ENCODE measurements at places on chromosomes 3 and 15. TPM values are rescaled to one million over a fixed set of nuclear protein-coding genes. Genes with fewer than 3 reads are reported as not detected.

GRCh38 chr3:71078723-71079525 is 504.6 kb downstream of the FOXP1 start:
- H3K36me3 ChIP-seq: no peaks in the 10 kb centered on the region
- H3K27ac ChIP-seq: no peak overlapping the region
- no peak for DNase-seq
- no peaks in the 10 kb centered on the region for H3K4me1 ChIP-seq
- peaks cover 1% of the 10 kb centered on the region for H3K27me3 ChIP-seq
- no peak overlapping the region for H3K4me3 ChIP-seq

- no peaks in the 10 kb centered on the region for H3K4me1 ChIP-seq
- no peak for DNase-seq
- no peaks in the 10 kb centered on the region for H3K27me3 ChIP-seq
- H3K4me3 ChIP-seq: no peak overlapping the region
- no peak overlapping the region for H3K27ac ChIP-seq
Observed at GRCh38 chr3:115581362-115582135, 41.8 kb upstream of the GAP43 start.

- DNase-seq: no peak
- H3K27me3 ChIP-seq: no peaks in the 10 kb centered on the region
- no peak overlapping the region for H3K27ac ChIP-seq
- H3K4me1 ChIP-seq: no peaks in the 10 kb centered on the region
Observed at GRCh38 chr3:32048487-32049182, 57.8 kb upstream of the GPD1L start.

DNA sequence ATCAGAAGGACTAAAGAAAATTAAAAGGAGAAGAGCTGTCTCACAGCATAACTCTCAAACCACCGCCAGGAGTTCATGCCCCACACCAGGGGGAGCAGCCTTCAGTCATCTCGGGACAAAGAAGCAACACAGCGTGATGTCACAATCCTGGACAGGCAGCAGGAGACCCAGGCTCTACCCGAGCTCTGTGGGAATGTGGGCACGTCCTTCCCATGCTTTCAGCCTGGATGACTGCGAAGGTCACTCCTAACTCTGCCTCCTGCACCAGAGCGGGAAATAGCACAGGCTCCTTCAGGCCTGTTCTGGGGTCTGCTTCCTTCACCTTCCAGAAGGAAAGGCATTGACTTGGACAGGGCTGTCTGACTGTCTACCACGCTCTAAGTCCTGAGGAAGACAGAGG is 31.3 kb downstream of the NOX5 start:
- H3K27ac ChIP-seq: no peak overlapping the region
- no peaks in the 10 kb centered on the region for H3K36me3 ChIP-seq
- no peak for DNase-seq
- no peaks in the 10 kb centered on the region for H3K27me3 ChIP-seq
- H3K4me3 ChIP-seq: no peak overlapping the region

GRCh38 chr15:22952796-22953579 is 27.2 kb downstream of the CYFIP1 start:
- no peak overlapping the region for H3K4me3 ChIP-seq
- DNase-seq: peak; percentile 27
- no peak overlapping the region for H3K27ac ChIP-seq
- H3K36me3 ChIP-seq: no peaks in the 10 kb centered on the region
- H3K27me3 ChIP-seq: peaks cover 8% of the 10 kb centered on the region

GRCh38 chr3:62134061-62134496 is 239.3 kb downstream of the FEZF2 start:
- no peak overlapping the region for H3K27ac ChIP-seq
- H3K4me3 ChIP-seq: no peak overlapping the region
- H3K4me1 ChIP-seq: no peaks in the 10 kb centered on the region

DNA sequence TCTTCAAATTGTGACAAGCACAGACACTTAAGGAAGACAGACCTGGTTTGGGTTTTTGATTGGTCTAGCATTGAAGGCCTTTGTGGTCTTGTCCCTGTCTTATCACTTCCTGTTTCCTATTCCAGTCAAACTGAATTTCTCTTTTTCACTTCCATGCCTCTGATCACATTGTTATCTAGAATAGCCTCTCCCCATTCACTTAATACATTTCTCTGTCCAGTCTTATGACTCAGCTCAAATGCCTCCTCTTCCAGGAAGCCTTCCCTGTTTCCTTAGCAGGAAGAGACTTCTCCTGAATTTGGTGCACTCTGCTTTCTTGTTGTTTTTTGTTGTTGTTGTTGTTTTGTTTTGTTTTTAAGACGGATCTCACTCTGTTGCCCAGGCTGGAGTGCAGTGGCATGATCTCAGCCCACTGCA is 45.5 kb downstream of the LIMD1 start:
- peaks cover 8% of the 10 kb centered on the region for H3K4me1 ChIP-seq
- no peaks in the 10 kb centered on the region for H3K27me3 ChIP-seq
- H3K27ac ChIP-seq: no peak overlapping the region
- H3K4me3 ChIP-seq: no peak overlapping the region

GRCh38 chr3:58020783-58021071 is 12.5 kb downstream of the FLNB start:
- no peak overlapping the region for H3K4me3 ChIP-seq
- peak overlapping the region; percentile 88 for H3K27ac ChIP-seq
- peaks cover 39% of the 10 kb centered on the region for H3K4me1 ChIP-seq
- no peaks in the 10 kb centered on the region for H3K36me3 ChIP-seq
- no peak for DNase-seq
- no peaks in the 10 kb centered on the region for H3K27me3 ChIP-seq

DNA sequence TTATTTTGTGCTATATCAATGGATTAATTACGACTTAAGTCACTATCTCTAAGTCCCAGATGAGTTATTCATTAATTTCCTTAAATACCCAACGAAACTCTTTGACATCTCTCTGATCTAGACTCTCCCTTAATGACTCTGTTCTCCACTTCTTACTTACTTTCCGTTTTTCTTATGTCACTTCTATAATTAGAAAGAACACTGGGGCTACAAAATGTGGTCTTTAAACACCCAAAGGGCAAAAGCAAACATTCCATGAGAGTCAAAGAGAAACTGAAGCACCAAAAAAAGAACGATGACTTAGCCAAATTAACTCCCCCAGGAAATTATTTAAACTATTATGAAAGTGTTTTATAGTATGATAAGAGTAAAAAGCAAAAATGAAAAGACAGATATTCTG is 166.4 kb upstream of the UBE2E2 start:
- H3K4me1 ChIP-seq: peaks cover 3% of the 10 kb centered on the region
- DNase-seq: no peak
- H3K4me3 ChIP-seq: no peak overlapping the region
- H3K27me3 ChIP-seq: no peaks in the 10 kb centered on the region
- no peaks in the 10 kb centered on the region for H3K36me3 ChIP-seq
- no peak overlapping the region for H3K27ac ChIP-seq

DNA sequence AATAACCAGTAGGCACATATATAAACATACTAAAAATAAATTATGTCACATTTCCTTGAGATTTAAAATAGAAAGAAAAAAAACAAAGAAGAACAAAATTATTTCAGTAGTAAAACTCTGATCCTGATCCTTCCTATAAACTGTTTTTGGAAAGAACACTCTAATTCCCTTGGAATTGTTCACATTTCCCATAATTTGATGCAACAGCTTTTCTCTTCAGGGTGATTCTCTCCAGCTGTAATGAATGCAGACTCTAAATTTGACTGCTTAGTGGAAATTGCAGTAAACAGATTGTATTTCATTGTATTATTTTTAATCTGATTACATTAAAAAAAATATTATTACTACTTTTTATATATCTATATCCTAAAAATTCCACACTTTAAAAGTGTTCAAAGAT is 70.2 kb upstream of the ABI3BP start:
- no peaks in the 10 kb centered on the region for H3K27me3 ChIP-seq
- DNase-seq: no peak
- H3K4me1 ChIP-seq: no peaks in the 10 kb centered on the region
- no peaks in the 10 kb centered on the region for H3K36me3 ChIP-seq
- H3K4me3 ChIP-seq: no peak overlapping the region
- H3K27ac ChIP-seq: no peak overlapping the region

DNA sequence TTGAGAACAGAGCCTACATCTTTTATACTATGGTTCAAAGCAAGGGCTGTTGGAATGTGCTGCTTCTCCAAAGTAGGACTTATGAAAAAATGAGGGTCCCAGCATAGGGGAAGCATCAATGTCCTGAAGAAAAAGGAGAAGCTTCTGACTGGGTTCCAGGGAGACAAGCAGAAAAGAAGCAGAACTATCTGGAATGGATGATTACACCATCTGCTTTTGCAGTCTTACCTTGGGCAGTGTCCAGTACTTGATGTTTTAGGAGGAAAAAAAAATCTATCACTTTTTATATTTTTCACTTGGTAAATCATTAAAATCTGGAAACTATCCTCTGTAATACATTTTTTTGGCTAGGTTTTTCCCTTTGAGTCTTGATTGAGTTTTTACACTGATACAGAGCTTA is 57.9 kb upstream of the DPH6 start:
- no peak overlapping the region for H3K27ac ChIP-seq
- no peaks in the 10 kb centered on the region for H3K36me3 ChIP-seq
- no peak overlapping the region for H3K4me3 ChIP-seq
- no peak for DNase-seq
- no peaks in the 10 kb centered on the region for H3K4me1 ChIP-seq

- no peak overlapping the region for H3K27ac ChIP-seq
- no peak for DNase-seq
- no peaks in the 10 kb centered on the region for H3K27me3 ChIP-seq
- no peaks in the 10 kb centered on the region for H3K36me3 ChIP-seq
- peaks cover 10% of the 10 kb centered on the region for H3K4me1 ChIP-seq
- no peak overlapping the region for H3K4me3 ChIP-seq
Observed at GRCh38 chr3:23431764-23432163, 228.6 kb downstream of the UBE2E2 start.

- H3K27me3 ChIP-seq: no peaks in the 10 kb centered on the region
- H3K36me3 ChIP-seq: no peaks in the 10 kb centered on the region
- H3K4me3 ChIP-seq: no peak overlapping the region
- no peaks in the 10 kb centered on the region for H3K4me1 ChIP-seq
- H3K27ac ChIP-seq: no peak overlapping the region
Observed at GRCh38 chr15:48555241-48555881, 90.1 kb downstream of the FBN1 start.

- no peak overlapping the region for H3K4me3 ChIP-seq
- H3K27me3 ChIP-seq: no peaks in the 10 kb centered on the region
- no peaks in the 10 kb centered on the region for H3K4me1 ChIP-seq
- H3K27ac ChIP-seq: no peak overlapping the region
- no peak for DNase-seq
- H3K36me3 ChIP-seq: no peaks in the 10 kb centered on the region
Observed at GRCh38 chr3:152037297-152037696, 163.9 kb downstream of the SUCNR1 start.

DNA sequence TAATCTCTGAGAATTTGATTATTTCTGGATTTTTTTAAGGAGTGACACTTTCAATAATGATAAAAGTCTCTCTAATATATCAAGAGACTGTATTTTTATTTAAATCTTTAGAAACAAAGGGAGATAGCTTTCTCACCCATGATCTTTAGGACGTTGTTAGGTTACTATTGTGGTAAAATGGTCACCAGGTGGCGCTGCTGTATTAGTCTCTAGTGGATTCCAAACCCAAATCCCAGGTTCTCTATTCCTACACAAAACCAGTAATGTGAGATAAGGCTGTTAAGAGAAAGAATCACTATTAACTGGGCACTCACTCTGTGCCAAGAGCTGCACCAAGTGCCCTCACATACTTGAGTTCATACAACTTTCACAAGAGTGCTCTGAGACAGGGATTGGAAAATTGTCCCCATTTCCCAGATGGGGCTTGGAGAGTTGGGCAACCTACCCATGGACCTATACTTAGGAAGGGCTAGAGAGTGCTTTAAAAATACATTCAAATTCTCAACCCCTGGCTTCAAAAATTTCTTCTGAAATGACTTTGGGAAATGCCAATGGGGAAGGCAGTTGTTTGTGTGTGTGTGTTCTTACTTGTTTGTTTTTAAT is 593.4 kb upstream of the TGFBR2 start:
- no peaks in the 10 kb centered on the region for H3K36me3 ChIP-seq
- no peaks in the 10 kb centered on the region for H3K27me3 ChIP-seq
- H3K4me1 ChIP-seq: no peaks in the 10 kb centered on the region
- H3K4me3 ChIP-seq: no peak overlapping the region

DNA sequence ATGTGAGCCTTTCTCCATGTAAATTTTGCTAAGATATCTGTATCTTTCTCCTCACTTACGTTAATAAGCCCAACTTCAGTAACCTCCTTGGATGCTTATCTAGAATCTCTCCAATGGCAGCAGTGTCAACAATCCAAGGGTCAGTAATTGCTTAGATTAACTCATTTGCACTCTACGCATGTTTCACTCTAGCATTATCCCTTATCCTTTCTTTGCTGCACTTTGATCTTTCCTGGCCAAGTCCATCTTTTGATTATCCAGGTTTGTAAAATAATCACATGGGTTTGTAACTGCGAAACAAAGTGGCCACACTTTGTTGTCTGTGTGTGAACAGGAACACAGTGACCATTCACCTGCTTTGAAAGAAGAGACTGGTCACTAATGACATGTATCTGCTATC is 577.6 kb downstream of the RSL24D1 start:
- H3K27ac ChIP-seq: no peak overlapping the region
- no peak overlapping the region for H3K4me3 ChIP-seq
- H3K36me3 ChIP-seq: no peaks in the 10 kb centered on the region
- no peaks in the 10 kb centered on the region for H3K27me3 ChIP-seq

GRCh38 chr15:48449734-48450133 is 118.5 kb downstream of the DUT start:
- H3K4me1 ChIP-seq: no peaks in the 10 kb centered on the region
- H3K27me3 ChIP-seq: no peaks in the 10 kb centered on the region
- H3K27ac ChIP-seq: no peak overlapping the region
- H3K36me3 ChIP-seq: no peaks in the 10 kb centered on the region
- H3K4me3 ChIP-seq: no peak overlapping the region

DNA sequence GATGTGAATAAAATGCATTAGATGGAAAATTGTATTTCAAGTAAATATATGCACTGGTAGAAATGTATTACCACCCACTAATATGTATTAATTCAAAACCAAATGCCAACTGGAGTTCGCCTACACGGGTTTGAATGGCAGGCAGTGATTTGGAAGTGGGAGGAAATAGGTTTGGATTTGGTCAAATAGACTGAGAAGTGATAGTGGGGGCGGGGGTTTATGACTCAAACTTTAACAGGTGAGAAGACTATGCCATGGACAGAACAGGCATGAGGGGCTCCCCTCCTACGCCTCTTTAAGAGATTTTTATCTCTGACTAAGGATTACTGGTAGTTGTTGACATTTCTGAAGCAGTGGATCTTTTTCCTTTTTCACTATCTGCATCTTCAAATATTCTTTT is 677.8 kb downstream of the NTRK3 start:
- no peaks in the 10 kb centered on the region for H3K36me3 ChIP-seq
- no peaks in the 10 kb centered on the region for H3K4me1 ChIP-seq
- H3K27me3 ChIP-seq: no peaks in the 10 kb centered on the region
- no peak overlapping the region for H3K27ac ChIP-seq
- H3K4me3 ChIP-seq: no peak overlapping the region

- H3K4me1 ChIP-seq: peaks cover 4% of the 10 kb centered on the region
- H3K36me3 ChIP-seq: no peaks in the 10 kb centered on the region
- peak; percentile 33 for DNase-seq
- H3K27me3 ChIP-seq: peaks cover 7% of the 10 kb centered on the region
Observed at GRCh38 chr15:70375006-70375431, 277.3 kb upstream of the TLE3 start.

SLC2A2 gene
- not detected for total RNA-seq

GOLGA8T gene
- total RNA-seq: 1.5 TPM

MYH15 gene
- total RNA-seq: not detected

SCAMP5 gene
- 51.8 TPM for total RNA-seq

ASB14 gene
- not detected for total RNA-seq

EFHB gene
- total RNA-seq: 1.3 TPM

ATP13A5 gene
- total RNA-seq: not detected

MYL3 gene
- not detected for total RNA-seq

Data from H1 (cell line).